NCI-H1436 (cell line): ENCODE measurements at places on chromosomes 11 and 22.

DNA sequence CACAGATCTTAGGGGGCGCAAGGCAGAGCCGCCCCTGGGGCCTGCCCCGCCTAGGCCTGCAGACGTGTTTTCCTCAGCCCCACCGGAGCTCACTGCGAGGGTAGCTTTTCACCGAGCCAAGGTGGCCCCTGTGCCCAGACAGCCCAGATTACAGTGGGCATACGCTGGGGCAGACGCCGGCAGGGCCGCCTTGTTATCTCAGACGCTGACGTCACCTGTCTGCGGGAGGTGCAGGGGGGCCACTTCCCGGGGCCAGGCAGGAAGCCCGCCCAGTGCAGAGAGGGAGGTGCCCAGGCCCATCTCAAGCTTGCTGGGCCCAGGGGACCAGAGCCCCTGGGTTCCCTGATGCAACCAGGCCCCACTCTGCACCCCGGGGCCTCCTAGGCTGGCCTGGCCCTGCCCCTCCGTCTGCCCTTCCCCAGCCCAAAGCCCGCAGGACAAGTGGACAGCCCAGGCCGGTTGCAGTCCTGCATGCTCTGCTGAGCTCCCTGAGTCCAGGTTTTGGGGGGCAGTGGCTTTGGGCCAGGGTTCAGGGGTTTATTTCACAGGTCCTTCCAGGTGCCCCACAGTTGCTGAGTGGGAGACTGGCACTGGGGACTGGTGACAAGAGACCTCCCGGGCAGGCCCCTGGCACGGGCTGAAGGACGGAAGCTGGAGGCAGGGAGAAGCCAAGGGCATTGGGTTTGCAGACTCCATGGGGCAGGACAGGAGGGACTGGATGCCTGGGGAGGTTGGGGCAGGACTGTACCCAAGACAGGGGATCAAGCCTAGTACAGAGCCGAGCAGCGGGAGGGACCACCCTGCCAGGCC is 38.6 kb downstream of the IGF2 start:
- peak; percentile 11 for DNase-seq

DNA sequence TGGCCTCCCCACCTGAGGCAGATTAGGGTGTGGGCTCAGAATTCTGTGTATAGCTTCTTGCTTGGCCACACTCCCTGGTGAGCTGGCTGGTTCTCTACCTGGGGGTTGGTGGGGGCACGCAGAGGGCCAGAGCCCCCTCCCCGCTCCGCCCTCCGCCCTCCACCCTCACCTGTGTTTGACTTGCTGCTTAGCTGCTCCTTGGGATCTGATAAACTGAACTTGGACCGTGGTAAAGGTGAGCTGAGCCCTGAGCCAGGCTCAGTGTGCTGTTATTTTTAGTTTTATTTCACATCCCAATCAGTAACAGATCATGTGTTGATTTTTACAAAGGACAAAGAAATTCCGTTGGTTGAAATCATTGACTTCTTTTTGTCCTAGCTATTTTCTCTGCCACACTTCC is 2.0 kb downstream of the OVOL1 start:
- no peak for DNase-seq

GRCh38 chr11:57126766-57127400 is 54.9 kb upstream of the LRRC55 start:
- no peak for DNase-seq

- DNase-seq = no peak
These were observed 63.0 kb downstream of the WNT11 start for GRCh38 chr11:76143274-76143673.

GRCh38 chr22:39966470-39966869 is 6.3 kb downstream of the TMA7B start:
- DNase-seq = no peak

GRCh38 chr11:116224154-116224888 is 548.5 kb downstream of the BUD13 start:
- DNase-seq = peak; percentile 44

DNA sequence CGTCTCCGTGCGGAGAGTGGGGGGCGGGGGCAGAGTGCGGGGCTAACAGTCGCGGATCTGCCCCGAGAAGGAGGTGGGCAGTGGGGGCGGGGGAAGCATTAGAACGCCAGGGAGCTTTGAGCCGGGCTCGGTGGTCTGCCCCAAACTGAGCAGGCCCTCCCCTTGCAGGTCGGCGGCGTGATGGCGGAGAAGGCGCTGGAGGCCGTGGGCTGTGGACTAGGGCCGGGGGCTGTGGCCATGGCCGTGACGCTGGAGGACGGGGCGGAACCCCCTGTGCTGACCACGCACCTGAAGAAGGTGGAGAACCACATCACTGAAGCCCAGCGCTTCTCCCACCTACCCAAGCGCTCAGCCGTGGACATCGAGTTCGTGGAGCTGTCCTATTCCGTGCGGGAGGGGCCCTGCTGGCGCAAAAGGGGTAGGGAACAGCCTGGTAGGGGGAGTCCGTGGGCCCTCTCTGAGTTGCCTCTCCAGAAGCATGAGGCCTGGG is 979 bp downstream of the ABCG4 start:
- DNase-seq = no peak

- DNase-seq = no peak
These were observed 436.3 kb downstream of the DYNC2H1 start for GRCh38 chr11:103545551-103545950.

DNA sequence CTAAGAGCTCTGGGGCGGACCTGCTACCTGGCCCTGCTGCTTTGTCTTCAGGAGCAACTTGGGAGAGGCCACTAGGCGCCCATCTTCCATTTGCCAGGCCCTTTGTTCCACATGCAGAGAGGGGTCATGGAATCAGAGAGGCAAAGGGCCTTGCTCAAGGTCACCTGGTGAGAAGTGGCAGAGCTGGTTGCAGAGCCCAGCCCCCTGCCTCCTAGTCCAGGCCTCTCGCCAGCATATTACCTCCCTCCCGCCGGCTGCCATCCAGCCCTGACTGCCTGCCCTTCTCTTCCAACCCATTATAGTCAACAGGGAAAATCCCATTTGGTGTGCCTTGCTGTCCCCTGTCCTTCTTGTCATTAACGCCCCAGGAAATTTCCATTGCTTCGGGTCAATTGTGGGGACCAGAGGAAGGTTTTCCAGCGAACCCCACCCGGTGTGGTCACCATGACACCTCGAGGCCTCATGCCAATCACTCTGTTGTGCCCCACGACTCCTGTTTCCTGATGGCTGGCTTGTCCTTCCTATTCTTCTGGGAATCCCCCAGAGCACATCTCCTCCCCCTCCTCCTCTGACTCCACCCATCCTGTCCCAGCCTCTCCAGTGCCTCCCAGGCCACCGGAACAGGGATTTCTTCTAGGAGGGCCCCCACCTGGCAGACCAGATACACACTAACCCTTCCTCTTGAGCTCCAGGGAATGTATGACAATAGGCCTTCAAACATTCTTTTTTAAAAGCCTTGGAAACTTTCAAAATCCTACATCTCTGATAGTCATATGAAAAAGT is 77.0 kb downstream of the NECTIN1 start:
- DNase-seq = no peak

DNA sequence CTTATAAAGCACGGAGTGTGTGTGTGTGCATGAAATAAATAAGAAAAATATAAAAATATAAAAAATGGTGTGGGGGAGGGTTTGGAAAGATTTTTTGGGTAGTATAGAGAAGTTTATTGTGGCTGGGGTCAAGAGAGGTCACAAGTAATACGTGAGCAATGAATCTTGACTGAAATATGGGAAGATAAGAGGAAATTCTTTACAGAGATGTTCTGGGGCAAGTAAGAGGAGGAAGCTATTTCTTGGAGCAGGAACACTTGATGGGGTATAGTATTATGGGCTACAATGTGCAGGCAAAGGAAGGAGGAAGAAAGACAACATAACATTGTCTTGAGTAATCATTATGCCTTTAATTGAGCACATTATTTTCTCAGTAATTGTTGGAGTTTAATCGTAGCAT is 2.1 kb downstream of the HBD start:
- DNase-seq = no peak

- DNase-seq = no peak
These were observed 507.6 kb downstream of the INSC start for GRCh38 chr11:15622231-15622890.

DNA sequence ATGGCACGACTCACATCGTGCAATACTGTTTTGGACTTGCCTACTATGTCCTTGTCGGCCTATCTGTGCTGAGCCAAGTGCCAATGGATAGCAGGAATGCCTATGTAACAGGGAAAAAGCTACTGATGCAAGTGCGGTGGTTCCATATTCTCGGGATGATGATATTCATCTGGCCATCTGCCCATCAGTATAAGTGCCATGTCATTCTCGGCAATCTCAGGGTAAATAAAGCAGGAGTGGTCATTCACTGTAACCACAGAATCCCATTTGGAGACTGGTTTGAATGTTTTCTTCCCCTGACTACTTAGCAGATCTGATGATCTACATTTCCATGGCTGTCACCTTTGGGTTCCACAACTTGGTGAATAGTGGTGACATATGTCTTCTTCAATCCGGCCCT is 20.1 kb downstream of the OOSP3 start:
- DNase-seq = no peak

DNA sequence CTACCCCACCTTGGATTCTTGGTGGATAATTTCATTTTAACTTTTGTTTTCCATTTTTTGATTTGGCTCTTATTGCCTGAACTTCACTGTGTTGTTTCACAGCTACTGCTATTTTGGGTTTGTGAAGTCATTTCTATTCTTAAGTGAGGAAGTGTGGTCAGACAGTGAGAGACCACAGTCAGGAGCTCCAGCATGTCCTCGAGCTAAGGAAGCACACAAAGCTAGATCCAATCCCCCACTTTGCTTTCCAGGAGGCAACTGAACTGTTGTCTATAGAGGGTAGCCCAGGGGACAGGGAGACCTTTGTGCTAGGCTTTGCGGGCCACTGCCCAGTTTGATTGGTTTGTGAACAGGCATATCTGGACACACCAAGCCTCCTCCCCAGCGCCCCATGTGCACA is 251.8 kb upstream of the KIRREL3 start:
- DNase-seq = no peak

GRCh38 chr11:76771446-76772099 is 11.6 kb upstream of the TSKU start:
- DNase-seq = no peak
